ENCODE measurements at places on chromosomes 2 and 18. TPM values are rescaled to one million over a fixed set of nuclear protein-coding genes. Genes with fewer than 3 reads are reported as not detected.

ERMN gene
- not detected for total RNA-seq

ASB18 gene
- total RNA-seq = not detected

MYCN gene
- not detected for total RNA-seq

MBOAT2 gene
- total RNA-seq = 42.6 TPM

NAT8 gene
- total RNA-seq = not detected

COL6A3 gene
- total RNA-seq = 1,632 TPM

MYO7B gene
- total RNA-seq = not detected

ALLC gene
- total RNA-seq = not detected

PLCD4 gene
- 7.6 TPM for total RNA-seq

POTEF gene
- not detected for total RNA-seq

STPG4 gene
- 0.16 TPM for total RNA-seq

IL1RL1 gene
- total RNA-seq = 0.17 TPM

KCNF1 gene
- under 0.01 TPM for total RNA-seq

NOSTRIN gene
- 0.09 TPM for total RNA-seq

CHST10 gene
- 4.9 TPM for total RNA-seq

PAX8 gene
- 0.43 TPM for total RNA-seq

DSEL gene
- 74.9 TPM for total RNA-seq

MC4R gene
- not detected for total RNA-seq

NEB gene
- under 0.01 TPM for total RNA-seq

GPBAR1 gene
- not detected for total RNA-seq

CD8B2 gene
- not detected for total RNA-seq

Data from bronchial smooth muscle cell (primary cell).